NCI-H1092 (cell line): ENCODE measurements at places on chromosomes 1 and 21.

DNA sequence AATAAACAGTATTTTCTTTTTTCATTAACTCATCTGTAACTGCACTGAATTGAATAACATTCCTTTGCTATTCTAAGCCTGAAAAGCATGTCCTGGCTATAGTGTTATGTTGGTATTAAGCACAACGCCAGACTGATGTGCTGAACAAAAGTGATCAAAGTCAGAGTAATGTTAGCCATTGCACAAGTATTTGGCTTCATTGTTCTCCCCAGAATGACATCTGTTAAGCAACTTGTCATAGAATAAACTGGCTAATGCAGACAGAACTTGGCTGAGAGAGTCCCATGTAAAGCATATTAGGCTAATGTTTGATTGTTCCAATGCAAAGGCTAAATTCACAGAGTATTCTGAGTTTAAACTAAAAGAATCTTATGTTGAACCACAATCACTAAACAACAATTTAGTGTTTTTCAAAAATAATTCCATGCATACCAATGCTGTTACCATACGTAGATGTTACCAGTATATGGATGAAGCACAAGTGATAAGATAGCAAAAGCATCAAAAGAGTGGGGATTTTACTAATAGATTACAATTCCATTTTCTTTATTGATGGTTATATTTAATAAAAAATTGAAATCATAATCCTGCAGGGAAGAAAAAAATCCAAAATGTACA is 235.3 kb upstream of the DMRTA2 start:
- no peak for DNase-seq

GRCh38 chr1:203101813-203102634 is 16.2 kb upstream of the MYOG start:
- DNase-seq, result no peak

DNA sequence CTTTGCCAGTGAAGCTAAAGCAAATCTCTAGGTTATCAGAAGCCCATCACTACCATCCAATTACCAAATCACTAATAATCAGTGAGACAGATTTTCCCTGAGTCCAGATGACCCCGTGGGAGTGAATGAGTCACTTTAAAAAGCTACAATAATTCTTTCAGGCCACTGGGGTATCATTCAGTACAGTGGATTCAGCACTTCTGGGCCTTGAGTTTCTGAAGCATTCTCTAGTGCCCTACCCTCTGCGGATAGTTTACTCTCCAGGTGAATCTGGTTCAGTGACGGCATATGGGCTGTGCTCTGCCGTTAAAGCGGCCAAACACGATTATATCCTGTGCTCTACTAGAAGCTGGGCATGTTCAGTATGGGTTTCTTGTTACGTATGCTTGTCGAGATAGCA is 26.1 kb downstream of the NR5A2 start:
- DNase-seq, result no peak

DNA sequence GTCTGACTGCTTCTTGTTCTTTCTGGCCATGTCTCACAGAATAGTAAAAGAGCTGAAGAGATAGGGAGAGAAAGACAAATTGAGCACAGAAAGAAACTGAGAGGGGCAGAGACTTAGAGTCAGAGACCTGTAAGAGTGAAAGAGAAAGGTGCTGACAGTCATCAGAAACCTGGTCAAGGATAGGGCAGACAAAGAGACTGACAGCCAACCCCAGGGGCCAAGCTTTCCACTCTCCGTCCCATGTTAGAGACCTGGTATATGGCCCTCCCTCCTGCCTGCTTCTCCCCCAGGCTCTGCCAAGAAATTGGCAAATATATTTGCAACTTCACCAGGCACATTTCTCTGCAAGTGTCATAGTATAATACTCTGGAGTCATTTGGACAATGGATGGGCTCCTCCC is 64.6 kb downstream of the RHBG start:
- no peak for DNase-seq

GRCh38 chr1:199082778-199083389 is 444.0 kb downstream of the PTPRC start:
- DNase-seq, result no peak

GRCh38 chr1:219220945-219221344 is 47.3 kb downstream of the LYPLAL1 start:
- no peak for DNase-seq

- no peak for DNase-seq
Observed at GRCh38 chr1:93607814-93608186, 73.8 kb downstream of the BCAR3 start.

- DNase-seq, result no peak
Observed at GRCh38 chr1:53454019-53454418, 5.2 kb upstream of the DMRTB1 start.

DNA sequence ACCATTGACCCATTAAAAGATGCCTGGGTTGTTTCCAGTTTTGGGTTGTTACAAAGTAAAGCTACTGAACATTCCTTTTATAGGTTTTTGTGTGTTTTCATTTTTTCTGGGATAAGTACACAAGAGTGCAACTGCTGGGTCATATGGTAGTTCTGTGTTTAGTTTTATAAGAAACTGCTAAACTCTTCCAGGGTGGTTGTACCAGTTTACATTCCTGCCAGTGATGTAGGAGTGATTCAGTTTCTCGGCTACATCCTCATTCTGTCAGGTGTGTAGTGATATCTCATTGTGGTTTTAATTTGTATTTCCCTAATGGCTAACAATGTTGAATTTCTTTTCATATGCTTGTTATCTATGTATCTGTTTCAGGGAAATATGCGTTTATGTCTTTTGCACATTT is 58.5 kb upstream of the DNAJC6 start:
- DNase-seq, result no peak

DNA sequence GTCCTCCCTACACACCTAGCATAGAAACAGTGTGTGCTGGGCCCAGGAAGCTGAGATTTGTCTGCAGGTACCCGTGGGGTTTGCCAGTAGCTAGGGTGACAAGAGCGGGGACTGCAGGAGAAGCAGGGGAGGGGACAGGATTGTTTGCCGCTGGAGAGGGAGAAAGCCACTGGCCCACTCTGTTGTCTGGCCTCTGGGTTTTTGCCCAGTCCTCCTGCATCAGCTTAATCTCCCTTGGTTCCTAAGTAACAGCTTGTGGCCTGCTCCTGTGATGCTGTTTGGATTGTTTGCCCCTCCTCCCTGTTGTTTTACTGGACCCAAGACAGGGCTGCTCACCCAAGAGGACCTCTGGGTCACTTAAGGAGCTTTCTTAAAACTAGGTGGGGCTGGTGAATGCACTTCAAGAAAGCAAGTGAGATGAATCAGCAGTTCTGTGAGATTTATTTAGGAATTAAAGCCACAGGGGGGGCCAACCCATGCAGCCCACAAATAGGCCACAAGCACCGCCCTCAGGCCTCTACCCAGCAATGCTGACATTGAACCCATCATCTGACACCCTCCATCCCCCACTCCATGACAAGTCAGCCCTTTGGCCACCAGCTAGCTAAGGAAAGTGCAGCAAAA is 142.8 kb downstream of the ZZZ3 start:
- DNase-seq, result no peak
